Adrenal gland (tissue), 19 donors: ENCODE measurements at places on chromosomes 2 and 18.

- no peak for DNase-seq
Observed at GRCh38 chr18:37408676-37409265, 156.8 kb downstream of the CELF4 start.

- DNase-seq, result no peak
Observed at GRCh38 chr2:25386971-25387875, 45.5 kb upstream of the DNMT3A start.

GRCh38 chr2:207046724-207047123 lies 107.4 kb downstream of the CPO start:
- DNase-seq, result no peak

GRCh38 chr18:12296457-12296856 lies 11.6 kb upstream of the TUBB6 start:
- no peak for DNase-seq

- DNase-seq, result no peak
Observed at GRCh38 chr18:28559511-28559910, 382.6 kb upstream of the CDH2 start.

- no peak for DNase-seq
Observed at GRCh38 chr2:75277111-75277510, 77.8 kb upstream of the TACR1 start.

GRCh38 chr2:148613231-148614013 lies 31.1 kb upstream of the EPC2 start:
- DNase-seq, result no peak

GRCh38 chr2:197759625-197760292 lies 25.4 kb downstream of the BOLL start:
- DNase-seq, result no peak

DNA sequence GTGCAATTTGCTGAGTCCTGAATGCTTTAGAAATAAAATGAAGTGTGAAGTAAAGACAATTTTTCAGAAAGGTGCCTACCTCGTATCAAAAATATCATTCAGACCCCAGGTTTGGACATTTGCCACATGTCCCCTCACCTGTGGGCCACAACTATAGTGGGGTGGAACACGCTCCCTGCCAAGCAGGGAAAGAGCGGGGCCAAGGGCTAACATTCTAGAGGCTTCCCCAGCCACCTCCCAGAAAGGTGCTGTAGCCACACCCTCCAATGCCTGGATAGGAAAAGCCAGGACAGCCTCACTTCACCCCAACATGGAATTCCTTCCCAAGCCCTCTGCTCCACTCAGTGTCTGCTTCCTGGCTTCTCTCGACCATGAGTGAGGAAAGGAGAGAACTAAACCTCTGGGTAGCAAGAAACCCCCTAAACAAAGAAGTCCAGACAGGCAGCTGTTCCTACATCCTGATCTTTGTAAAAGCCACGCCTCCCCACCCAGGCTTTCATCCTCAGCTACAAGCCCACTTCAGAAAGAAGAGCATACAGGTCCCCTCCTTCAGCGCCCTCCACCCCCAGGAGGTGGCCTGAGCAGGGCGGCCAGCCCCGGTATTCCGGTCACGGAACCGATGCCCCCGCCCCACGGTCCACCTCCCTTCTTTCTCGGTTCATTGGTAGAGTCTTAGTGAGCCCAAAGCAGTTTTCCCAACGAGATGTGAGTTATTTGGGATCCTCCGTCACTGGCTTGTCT lies 2.1 kb downstream of the COL6A3 start:
- DNase-seq, result no peak

DNA sequence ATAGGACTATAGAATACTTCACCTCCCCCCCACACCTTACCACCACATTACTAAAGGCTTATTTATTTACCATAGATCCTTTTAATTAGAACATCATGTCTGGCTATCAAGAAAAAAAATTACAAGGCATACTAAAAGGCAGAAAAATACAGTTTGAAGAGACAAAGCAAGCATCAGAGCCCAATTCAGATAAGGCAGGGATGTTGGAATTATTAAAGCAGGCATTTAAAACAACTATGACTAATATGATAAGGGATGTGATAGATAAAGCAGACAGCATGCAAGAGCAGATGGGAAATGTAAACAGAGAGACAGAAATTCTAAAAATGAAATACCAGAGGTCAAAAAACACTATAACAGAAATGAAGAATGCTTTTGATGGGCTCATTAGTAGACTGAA lies 55.4 kb upstream of the SMIM21 start:
- DNase-seq, result no peak

GRCh38 chr18:31424383-31424988 lies 23.1 kb upstream of the DSG3 start:
- DNase-seq, result no peak

- no peak for DNase-seq
Observed at GRCh38 chr2:149387411-149387810, 57.0 kb downstream of the LYPD6 start.

- DNase-seq, result no peak
Observed at GRCh38 chr2:210445116-210445707, 31.3 kb downstream of the LANCL1 start.

DNA sequence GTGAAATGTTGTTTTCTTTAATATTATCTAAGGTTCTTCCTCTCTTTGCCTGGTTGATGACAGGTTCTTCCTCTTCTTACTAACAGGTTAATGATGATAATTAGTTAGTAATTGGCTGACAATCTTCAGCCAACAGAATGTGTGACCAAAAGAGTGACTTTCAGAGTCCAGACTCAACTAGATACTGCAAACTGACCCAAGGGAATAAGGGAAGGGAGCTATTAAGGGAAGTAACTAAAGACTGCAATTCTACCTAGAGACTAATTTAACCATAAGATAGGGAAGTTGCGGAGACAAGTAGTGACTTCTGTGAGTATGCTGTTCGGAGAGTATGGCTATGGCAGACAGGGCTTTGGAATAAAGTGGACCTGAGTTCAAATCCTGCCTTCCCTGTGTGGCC lies 127.3 kb upstream of the TACR1 start:
- DNase-seq, result no peak

- no peak for DNase-seq
Observed at GRCh38 chr2:189841019-189841418, 56.8 kb downstream of the PMS1 start.

GRCh38 chr2:137881711-137882110 lies 82.6 kb upstream of the HNMT start:
- no peak for DNase-seq

- no peak for DNase-seq
Observed at GRCh38 chr2:7725171-7725849, 808.1 kb downstream of the RNF144A start.
